Lung microvascular endothelial cell (primary cell): ENCODE measurements at places on chromosomes 12 and 14.

DNA sequence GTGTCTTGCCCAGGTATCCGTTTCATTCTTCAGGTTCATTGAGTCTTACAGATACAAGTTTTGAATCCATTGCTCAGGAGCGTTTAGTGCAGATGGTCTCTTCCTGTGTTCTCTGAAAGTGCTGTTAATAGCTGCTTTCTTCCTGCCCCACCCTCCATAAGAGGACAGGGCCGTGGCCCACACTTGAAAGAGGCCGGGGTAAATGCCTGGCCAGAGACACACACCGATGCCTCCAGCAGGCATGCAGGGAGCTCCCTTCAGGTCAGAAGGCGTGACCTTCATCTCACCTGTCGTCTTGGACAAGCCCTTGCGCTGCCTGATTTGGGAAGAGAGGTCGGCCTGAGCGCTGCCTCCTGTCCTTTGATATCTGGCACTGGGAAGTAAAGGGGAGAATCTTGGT is 11.6 kb downstream of the PRKAB1 start:
- no peak for DNase-seq

DNA sequence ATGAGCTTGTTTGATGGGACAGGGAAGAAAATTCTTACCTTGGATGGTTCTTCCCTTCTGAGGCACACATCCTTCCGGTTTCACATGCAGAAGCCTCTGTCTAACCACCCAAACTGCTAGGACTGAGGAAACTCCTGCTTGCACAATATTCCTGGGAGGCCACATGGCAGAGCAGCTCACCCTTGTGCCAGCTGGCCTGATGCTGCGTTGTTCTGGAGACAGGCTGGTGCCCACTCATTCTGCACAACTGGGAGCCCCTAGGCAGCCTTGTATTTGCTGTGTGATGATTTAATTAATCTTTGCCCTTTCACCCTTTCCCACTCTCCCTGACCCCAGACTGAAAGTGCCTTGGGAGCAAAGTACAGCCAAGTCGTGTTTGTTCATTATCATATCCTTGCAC is 130.8 kb downstream of the RTN1 start:
- DNase-seq: no peak

GRCh38 chr12:14827043-14827442 is 13.1 kb upstream of the SMCO3 start:
- no peak for DNase-seq

- no peak for DNase-seq
Observed at GRCh38 chr12:117404940-117405339, 43.5 kb upstream of the NOS1 start.

DNA sequence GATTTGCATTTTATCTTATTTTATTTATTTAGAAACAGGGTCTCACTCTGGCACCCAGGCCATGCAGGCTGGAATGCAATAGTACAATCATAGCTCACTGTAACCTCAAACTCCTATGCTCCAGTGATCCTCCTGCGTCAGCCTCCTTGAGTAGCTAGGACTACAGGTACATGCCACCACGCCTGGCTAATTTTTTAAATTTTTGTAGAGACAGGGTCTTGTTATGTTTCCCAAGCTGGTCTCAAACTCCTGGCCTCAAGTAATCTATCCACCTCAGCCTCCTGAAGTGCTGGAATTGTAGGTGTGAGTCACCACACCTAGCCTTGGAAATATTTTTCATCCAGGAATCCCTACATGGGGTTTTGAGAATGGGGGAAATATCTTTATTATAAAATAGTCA is 84.6 kb downstream of the MAPKAPK5 start:
- DNase-seq: no peak

- peak; percentile 48 for DNase-seq
Observed at GRCh38 chr14:69877492-69877891, 1.7 kb upstream of the SMOC1 start.

DNA sequence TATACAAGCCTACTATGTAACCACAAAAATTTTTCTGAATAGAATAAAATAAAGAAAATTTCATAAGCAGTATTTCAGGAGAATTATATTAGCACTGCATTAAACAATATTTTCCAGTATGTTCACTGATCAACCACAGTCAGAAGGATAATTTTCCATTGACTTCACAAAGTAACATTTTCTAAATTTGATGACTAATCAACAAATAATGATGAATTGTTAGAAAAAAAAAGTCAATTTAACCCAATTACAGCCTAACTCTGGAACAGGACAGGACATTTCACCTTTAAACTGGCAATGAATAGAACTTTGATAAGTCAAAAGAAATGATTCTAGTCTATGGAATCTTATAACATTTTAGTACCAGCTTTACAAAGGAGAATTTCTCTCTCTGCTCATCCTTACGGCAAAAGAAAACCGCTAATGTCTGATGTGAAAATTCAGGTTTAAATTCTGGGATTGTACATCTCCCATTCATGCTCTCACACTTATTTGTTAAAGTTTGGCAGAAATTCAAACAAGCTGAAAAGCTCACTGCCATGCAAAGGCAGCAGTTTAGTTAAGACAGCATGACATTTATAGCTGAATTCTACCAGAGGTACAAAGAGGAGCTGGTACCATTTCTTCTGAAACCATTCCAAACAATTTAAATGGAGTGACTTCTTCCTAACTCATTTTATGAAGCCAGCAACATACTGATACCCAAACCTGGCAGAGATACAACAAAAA is 84.5 kb downstream of the MDGA2 start:
- no peak for DNase-seq

GRCh38 chr12:7542046-7542445 is 38.5 kb upstream of the CD163 start:
- no peak for DNase-seq
